ENCODE measurements at places on chromosomes 7 and 10.
A peak's percentile ranks its signal among the peaks of the same experiment; 100 is the strongest.

DNA sequence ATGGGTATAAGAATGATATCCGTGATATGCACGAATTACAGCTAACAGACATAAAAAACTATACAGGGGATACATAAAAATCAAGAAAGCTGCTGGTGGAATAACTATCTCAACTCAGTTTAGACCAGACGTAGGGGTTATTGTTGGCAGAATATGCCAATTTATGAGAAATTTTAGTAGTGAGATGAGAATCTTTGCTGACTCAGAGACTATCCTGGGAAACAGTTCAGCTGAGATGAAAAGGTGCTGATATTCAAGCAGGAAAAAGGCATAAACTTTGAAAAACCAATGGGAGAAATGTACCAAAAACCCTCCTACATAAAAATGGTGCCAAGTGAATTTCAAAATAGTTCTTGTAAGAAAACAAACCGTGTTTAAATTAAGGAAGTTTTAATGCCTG is 3.3 kb downstream of the MRPS33 start:
- no peak for DNase-seq

GRCh38 chr10:78956391-78956790 is 112.4 kb upstream of the ZMIZ1 start:
- no peak for DNase-seq

DNA sequence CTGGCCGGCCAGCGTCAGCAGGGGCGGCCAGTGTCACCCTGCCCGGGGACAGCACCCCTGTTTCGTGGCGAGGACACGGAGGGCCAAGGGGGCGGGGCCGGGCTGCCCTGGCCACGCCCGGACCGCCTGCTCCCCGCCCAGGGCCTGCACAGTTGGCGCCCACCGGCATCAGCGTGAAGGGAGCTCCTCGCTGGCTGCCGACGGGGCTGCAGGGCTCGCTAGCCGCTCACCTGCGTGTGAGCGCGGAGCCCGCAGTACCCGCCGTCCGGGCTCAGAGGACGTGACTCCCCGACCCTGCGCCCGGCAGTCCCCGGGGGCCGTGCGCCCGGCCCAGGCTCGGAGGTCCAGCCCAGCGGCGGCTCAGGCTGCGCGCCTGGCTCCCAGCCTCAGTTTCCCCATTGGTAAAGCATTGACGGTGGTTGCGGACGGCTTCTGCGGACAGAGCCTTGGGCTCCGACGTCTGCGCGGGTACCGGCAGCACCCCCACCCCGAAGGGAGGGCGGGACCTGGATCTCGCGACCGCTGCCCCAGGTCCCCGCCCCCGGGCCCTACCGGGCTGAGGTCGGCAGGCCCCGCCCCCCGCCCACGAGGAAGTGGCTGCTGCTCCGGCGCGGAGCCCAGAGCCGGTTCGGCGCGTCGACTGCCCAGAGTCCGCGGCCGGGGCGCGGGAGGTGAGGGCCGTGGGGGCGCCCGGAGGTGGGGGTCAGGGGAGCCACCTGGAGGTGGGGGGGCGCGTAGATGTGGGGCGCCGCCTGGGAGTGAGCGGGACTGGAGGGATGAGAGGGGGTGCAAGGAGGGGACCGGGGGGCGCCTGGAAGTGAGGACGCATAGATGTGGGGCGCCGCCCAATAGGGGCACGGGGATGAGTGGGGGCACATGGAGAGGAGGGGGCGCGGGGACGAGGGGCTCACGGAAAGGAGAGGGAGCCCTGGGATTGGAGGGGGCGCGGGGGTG is at the start of gene ARPC1B:
TSS of gene ARPC1B (plus strand) at position 620 of the 954 bp plus-strand sequence. CDS start 10,985 bp downstream, outside the sequence.
- DNase-seq, result peak; percentile 86

- DNase-seq, result no peak
Observed at GRCh38 chr7:113094517-113095249, 8.1 kb upstream of the GPR85 start.

GRCh38 chr10:4059471-4060138 is 274.6 kb upstream of the KLF6 start:
- no peak for DNase-seq

DNA sequence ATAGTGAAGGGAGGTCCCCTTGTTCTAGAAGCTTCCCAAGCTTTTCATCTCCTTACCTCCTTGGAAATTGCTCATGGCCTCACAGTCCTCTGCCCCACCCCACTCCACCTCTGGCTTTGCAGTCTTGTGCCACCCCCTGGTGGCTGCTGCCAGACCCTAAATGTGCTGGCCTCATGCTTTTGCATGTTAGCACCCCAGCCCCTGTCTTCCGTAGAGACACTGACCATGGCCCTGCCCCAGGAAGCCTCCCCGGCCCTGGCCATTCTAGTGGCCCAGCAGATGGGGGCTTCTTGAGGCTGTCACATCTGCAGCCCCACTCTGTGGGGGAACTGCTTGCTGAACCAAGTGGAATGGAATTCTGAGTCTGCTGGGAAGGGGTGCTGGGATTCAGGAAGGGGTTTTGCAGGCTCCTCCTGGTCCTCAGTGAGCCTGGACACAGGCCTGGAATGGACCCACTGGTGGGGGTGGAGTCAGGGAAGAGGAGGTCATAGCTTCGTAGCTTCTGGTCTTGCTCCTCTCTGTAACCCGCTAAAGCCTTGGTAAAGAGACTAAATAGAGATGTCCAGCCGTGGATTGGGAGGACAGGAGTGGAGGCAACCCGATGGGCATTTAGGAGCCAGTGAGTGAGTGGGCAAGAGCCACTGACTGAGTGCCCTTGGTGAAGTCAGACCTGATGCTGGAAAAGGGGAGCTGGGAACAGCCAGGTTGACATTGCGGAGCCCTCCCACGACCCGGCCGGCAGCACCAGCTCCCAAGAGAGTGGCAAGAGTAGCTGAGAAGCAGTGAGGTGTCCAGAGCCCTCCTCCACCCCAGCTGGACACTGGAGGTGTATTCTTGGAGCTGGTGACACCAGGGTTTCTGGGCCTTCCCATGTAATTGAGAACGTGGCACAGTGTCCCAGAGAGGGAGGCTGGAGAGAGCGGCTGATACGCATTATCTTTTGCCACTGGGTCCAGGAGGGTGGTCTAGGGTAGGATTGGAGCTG is 20.9 kb downstream of the RAMP3 start:
- DNase-seq, result no peak

GRCh38 chr10:115436999-115437398 is 343.8 kb downstream of the ATRNL1 start:
- no peak for DNase-seq

- DNase-seq, result no peak
Observed at GRCh38 chr10:132341017-132341416, 9.0 kb downstream of the LRRC27 start.

DNA sequence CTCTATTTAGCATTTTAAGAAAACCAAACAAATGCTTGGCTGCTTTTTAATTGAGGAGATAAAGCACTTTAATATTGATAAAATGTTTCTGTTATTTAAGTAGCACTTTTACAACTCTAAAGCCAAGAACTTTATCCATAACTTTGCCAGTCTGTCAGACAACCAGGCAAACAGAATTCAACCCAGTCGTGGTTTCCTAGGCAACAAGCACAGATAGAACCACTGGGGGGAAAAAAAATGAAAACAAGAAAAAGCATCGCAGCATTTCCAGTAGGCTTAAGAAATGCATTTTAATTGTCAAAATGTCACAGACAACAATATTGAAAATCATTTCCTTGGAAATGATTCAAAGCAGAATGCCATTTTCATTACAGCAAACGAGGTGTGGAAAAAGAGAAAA is 323.4 kb downstream of the PARD3 start:
- no peak for DNase-seq

DNA sequence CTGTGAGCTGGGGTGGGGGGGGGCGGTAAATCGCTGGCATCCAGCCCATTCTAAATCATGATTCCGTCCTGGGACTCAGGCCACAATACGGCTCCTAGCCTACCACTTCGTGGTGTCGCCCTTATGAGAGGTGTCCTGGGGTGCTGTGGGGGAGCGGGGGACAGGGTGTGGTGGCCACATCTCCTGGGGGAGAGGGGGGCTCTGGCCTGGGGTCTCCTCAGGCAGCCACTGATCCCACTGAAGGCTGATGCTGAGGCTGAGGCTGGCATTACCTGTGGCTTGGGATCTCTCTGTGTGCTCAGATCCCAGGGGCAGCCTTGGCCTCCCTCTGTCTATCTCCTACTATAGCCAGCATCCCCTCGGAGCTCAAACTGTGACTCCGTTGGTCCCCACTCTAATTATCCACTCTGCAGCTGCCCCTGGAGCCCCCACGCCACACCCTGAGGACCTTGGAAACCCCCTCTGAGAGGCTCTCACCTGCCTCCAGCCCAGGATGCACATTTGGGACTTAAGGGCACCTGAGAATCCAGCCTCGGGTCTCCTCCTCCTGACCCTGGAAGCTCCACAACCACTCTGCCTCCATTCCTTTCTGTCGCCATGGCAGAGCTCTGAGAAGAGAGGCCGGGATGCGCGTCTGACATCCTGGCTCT is 249.3 kb upstream of the TCERG1L start:
- DNase-seq, result no peak

DNA sequence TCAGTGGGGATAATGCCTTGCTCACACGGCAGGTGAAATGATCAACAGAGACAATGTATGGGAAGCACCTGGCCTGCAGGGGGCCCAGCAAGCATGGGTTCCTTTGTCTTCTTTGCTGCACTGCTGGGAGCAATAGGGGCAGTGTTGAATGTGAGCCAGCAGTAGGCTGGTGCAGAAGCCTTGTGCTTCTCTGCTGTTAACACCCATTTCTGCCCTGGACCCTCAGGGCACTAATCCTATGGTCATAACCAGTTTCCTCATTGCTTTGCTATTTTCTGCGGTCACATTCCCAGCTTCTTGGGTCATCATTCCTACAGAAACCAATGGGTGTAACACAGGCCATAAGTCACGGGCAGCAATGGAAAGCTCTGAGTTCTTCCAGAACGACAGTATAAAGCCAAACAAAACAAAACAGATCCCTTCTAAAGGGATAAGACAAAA is 10.9 kb upstream of the LGI1 start:
- no peak for DNase-seq

GRCh38 chr7:55903985-55904759 is 16.9 kb downstream of the ZNF713 start:
- no peak for DNase-seq

DNA sequence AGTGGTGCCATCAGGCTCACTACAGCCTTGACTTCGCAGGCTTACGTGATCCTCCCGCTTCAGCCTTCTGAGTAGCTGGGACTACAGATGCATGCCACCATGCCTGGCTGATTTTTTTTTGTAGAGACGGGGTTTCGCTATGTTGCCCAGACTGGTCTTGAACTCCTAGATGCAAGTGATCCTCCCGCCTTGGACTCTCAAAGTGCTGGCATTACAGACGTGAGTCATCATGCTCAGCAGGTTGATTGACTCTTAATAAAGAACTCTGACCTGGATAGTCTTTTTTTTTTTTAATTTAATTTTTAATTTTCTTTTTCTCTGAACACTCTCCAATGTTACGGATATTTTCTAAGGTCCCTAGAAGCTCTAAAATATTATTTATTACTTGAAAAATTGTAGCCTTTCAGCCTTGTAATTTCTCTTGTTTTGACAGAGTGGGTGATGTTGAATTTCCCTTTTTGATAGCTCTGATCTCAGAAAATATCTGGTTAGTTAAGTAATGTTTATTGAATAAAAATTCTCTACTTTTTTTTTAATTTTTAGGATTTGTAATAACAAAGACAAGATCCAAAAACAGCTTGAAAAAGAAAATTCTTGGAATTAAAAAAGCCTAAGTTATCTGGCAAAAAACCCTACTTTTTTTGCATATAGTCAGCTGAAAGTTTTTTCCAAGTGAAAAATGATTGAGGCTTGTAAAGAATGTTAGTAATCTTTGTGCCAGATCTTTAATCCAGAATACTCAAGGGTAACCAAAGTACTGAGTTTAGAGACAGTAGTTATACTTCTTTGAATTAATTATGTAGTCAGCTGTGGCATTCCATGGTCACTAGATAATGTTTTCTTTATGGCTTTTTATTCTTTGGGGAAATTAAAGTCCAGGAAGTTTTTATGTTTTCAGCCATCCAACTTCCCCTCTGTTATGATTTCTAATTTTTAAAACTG is 26.7 kb downstream of the TBC1D12 start:
- DNase-seq, result no peak

DNA sequence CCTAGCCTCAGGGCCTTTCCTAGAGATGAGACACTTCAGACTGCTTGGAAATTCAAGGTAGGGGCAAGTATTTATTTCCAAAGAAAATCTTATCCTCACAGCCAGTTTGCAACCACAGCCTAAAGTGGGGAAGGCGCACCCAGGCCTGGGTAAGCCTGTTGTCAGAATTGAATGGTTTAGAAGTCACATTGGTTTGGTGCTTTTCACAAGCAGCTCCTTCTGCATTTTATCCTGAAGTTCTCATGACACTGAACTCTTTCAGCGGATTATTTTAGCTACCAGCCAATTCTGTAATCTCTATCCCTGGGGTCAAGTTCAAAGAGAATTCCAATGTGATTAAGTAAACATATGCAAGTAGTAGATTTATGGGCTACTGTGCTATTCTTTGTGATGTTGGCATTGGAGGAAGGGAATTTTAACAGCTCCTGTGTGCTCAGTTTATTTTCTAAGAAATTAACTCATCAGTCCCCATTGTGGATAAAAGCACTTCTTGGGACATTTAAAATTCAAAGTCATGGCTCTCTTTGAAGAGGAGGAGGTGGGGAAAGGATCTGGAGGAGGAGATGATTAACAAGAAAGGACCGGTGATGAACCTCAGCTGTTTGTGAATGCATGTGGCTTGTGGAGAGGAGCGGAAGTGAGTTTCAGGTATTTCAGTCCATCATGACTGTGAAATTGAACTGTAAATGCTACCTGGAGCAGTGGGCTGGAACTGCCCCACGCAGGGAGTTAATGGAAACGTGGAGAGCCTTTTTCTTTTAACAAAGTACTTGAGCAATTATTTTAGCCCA is 90.2 kb upstream of the CACUL1 start:
- DNase-seq, result no peak

GRCh38 chr7:142508251-142508650 is 241.0 kb upstream of the PRSS1 start:
- DNase-seq, result no peak

- DNase-seq, result no peak
Observed at GRCh38 chr10:1638889-1639419, 98.4 kb downstream of the ADARB2 start.

DNA sequence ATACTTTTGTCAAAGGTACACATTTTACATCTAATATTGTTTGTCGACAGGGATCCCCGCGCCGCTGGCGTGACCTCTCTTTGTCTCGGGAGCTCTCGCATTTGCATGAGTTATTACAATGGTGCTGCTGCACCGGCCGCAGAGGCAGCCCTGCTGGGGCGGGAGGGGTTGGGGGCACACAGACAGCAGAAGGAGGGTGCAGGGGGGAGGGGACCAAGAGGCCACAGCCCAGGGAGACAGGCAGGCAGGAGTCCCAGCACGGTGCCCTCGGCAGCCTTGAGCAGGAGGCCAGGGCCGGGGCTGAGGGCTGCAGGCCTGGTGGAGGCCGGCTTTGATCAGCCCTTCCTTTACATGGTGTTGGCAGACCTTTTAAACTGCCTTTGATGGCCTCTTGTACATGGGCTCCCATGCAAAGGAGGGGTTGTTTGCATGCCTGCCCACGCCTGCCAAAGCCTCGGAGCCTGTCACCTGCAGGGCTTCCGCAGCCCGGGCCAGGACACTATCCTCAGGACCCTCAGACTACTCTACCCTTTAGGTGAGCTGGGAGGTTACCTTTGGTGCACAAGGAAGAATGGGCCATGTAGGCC is 95.5 kb downstream of the EBF3 start:
- DNase-seq, result no peak

DNA sequence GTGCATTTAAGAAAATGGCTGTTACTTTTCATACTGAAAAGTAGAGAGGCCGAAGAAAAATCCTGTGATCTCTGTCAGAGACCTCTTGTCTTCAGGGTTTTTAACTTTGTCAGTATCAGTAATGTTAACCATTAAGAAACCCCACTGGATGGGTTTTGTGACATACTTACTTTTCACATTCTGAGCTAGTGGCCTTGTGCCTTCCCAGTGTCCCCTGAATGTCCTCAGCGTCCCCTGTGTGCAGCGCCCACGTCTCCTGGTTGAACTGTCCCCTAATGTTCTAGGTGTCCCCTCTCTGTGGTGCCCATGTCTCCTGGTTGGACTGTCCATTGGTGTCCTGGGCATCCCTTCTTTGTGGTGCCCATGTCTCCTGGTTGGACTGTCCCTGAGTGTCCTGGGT is 9.6 kb downstream of the DYNC2I1 start:
- DNase-seq, result no peak
